Tibial nerve (tissue), 4 donors: ENCODE measurements at places on chromosomes 2 and 18. TPM values are rescaled to one million over a fixed set of nuclear protein-coding genes. Genes with fewer than 3 reads are reported as not detected.

- DNase-seq = no peak
These were observed 70.5 kb upstream of the RTN4 start for GRCh38 chr2:55120634-55121359.

DNA sequence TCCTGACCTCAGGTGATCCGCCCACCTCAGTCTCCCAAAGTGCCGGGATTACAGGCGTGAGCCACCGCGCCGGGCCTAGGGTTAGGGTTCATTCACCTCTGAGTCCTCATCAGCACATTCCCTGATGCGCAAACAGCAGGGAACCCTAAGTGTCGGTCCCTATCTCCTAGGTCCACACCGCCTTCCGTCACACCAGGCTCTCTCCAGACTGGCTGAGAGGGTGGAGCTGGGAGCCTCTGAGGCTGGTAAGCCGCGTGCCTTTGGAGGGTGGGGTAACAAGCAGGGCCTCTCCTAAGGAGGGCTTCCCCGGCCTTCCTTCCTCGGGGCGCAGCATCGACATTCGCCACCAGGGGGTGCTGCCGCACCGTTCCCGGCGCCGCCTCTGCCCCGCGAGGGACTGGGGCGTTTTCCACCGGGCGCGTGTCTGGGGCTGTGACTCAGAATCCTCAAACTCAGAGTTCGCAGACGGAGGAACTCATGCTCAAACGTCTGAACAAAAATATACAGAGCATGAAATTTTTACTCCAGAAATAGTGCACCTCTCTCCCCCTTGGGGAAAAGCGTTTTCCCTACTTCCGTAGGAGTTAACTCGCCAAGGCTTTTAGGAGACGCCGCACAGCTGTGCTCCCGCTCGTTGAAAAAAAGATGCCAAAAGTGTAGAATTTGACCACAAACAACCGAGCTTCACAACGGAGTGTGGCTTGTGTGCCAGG is 63.9 kb upstream of the ASAP2 start:
- peak; percentile 70 for DNase-seq

- DNase-seq = no peak
These were observed 123.0 kb upstream of the CCDC150 start for GRCh38 chr2:196516564-196516963.

DNA sequence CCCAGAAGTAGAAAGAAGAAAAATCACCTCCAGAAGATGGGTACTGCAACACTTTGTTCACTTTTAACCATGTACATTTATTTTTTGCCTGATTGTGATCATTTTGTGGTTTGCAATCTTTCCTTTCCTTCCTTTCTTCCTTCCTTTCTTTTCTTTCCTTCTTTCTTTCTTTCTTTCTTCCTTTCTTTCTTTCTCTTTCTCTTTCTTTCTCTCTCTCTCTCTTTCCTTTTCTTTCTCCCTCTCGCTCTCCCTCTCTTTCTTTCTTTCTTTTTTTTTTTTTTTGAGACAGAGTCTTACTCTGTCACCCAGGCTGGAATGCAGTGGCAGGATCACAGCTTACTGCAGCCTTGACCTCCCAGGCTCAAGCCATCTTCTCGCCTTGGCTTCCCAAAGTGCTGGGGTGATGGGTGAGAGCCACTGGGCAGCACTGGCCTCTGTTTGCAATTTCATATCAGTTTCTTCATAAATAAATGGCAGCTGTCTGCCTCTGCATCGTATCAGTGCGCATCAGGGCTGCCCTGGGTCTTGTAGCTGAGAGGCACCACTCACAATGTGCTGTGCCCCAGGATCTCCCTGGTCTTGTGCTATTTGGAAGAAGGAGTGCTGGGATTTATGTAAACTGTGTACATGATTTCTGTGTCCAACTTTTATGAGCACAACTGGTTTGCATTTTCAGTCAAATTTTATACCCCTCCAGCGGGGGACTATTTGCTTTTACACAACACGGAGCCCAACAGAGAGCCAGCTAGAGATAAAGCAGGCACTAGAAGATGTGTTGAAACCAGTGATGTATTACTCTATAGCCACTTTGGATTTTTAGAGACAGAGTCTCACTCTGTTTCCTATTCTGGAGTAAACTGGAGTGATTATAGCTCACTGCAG is 6.9 kb upstream of the LIMS2 start:
- DNase-seq = no peak

GRCh38 chr18:27856820-27857219 is 320.1 kb downstream of the CDH2 start:
- no peak for DNase-seq

The ACYP2 gene
- total RNA-seq = 24.5 TPM

DNA sequence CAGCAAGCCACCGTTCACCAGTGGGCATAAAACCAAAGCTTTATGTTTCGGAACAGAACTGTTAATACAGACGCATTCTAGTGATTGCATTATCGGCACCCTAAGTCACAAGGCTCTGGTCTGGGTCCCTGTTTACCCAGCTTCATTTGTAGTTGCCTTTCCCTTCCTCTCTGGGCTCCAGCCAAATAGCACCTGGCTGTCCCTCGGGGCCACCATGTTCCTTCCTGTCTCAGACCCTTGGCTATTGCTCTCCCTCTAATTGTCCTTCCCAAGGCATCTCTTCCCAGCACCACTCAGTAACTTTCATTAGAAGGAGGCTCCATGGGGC is 75.3 kb downstream of the SDC1 start:
- DNase-seq = no peak

The DTNA gene
- total RNA-seq = 58.3 TPM

GRCh38 chr2:241849616-241850543 is 8.8 kb downstream of the PDCD1 start:
- DNase-seq = no peak

The FEV gene
- not detected for total RNA-seq

- DNase-seq = peak; percentile 48
These were observed 725 bp upstream of the ANKRD53 start for GRCh38 chr2:70977605-70978205.

DNA sequence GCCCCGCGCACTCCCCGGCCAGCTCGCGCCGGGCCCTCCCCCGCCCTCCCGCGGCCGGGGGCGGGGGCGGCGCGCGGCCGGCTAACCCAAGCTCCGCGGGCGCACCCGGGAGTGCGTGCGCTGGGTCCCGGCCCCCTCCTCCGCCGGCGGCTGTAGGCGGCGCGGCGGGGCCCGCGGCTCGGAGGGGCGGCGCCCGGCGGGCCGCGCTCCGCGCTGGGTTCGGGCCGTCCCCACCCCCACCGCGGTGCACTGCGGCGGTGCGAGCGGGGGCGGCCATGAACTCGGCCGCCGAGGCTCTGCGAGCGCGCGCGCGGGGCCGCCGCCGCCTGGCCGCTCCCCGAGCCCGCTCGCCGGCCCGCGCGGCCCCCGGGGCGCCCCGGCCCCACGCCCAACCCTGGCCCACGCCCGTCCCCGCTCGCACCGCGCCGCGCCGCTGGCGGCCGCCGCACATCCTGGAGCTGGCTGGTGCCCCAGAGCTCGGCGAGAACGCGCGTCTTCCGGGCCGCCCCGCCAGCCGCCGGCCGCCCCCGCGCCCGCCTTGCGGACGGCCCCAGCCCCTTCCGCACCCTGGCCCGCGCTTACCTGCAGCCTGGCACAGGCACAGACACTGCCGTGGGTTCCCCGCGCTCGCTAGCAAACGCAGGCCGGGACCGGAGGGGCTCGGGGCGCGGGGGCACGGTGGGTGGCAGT is at the start of gene ZBTB14:
Gene ZBTB14, minus strand, starts transcription at position 496 of the 690 bp plus-strand sequence. CDS start 2,480 bp downstream, outside the sequence.
- DNase-seq = peak; percentile 8

The FECH gene
- total RNA-seq = 16.3 TPM

The DAW1 gene
- total RNA-seq = not detected

GRCh38 chr2:57885742-57886141 is 160.9 kb upstream of the VRK2 start:
- DNase-seq = no peak

The PAX3 gene
- not detected for total RNA-seq

GRCh38 chr2:43100883-43101662 is 125.3 kb downstream of the ZFP36L2 start:
- no peak for DNase-seq

- DNase-seq = no peak
These were observed 85.3 kb downstream of the ACVR1 start for GRCh38 chr2:157790780-157791179.

DNA sequence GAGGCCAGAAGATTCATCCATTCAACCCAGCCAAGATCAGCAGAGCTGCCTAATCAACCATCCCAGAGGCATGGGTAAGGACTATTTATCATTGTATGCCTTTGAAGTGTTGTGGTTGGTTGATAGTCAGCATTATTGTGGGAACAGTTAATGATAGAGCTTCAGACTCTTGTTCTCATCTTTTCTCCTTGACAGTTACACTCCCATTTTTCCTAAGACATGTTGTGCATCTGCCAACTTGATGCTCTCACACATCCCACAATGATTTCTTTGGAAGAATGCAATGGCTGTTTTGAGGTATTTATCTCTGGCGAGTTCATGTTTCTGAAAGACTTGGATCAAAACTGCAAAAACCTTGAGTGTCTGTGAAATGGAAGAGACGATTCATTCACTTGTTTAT is 55.4 kb downstream of the FASTKD2 start:
- DNase-seq = no peak

The SERPINB3 gene
- total RNA-seq = not detected

DNA sequence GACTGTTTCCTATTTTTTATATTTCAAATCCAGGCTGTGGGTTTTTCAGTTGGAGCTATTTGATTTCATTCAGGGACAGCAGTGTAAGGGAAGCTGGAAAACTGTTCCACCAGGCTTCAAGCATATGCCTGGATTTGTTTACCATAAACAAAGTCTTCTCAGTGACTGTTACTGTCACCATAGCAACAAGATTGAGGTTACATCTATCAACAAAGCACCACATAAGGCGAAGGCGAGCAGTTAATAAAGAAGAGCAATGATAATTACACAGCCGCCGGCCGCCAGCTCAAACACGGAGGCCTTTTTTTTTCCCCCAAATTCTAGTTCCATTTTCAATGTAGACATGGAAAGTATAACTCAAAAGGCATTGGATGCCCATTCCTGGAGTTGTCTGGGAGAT is 553.7 kb upstream of the SYT4 start:
- DNase-seq = no peak

- DNase-seq = no peak
These were observed 130.9 kb downstream of the UXS1 start for GRCh38 chr2:106063181-106063580.

- DNase-seq = no peak
These were observed 4.7 kb downstream of the DPYSL5 start for GRCh38 chr2:26852405-26853306.

DNA sequence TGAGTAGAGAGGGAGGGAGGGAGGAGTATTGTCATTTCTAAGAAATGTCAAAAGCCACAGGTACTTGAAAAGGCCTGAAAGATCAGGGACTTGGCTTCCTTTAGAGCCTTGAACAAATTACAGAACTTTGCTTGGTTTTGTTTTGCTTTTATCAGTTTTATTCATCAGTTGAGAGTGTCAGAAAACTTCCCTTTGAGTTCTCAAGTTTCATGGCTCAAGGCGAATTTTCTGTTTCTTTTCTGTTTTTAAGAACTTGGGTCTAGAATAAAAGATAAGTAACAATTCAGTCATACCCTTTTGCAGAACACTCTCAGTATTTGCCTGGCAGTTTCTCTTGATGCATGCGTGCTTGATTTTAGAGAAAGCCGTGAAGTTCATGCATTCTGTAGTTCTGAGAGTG is 531.9 kb downstream of the PARD3B start:
- DNase-seq = no peak

The ACOXL gene
- total RNA-seq = not detected

The FOXI3 gene
- not detected for total RNA-seq

DNA sequence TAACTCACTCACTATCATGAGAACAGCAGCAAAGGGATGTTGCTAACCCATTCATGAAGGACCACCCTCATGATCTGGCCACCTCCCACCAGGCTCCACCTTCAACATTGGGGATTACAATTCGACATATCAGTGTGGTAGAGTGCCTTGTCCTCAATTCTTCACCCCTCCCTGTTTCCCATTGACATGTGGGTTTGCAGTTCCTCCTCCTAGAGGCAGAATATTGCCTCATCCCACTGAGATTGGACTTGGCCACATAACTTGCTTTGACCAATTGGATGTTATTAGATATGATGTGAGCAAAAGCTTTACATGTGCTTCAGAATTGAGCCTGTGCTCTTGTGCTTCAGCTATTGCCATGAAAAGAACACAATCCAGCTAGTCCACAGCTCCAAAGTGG is 217.0 kb upstream of the CXCR4 start:
- DNase-seq = no peak

DNA sequence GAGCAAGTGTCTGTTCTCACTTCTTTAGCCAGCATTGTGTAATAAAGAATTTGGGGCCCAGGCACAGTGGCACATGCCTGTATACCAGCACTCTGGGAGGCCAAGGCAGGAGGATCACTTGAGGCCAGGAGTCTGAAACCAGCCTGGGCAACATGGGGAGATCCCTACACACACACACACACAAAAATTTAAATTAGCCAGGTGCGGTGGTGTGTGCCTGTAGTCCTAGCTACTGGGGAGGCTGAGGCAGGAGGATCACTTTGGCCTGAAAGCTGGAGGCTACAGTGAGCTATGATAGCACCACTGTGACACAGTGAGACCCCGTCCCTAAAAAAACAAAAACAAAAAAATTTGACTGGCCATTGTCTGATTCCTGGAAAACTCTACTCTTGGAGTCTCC is 8.3 kb downstream of the REV1 start:
- DNase-seq = no peak

The MYL1 gene
- total RNA-seq = not detected

DNA sequence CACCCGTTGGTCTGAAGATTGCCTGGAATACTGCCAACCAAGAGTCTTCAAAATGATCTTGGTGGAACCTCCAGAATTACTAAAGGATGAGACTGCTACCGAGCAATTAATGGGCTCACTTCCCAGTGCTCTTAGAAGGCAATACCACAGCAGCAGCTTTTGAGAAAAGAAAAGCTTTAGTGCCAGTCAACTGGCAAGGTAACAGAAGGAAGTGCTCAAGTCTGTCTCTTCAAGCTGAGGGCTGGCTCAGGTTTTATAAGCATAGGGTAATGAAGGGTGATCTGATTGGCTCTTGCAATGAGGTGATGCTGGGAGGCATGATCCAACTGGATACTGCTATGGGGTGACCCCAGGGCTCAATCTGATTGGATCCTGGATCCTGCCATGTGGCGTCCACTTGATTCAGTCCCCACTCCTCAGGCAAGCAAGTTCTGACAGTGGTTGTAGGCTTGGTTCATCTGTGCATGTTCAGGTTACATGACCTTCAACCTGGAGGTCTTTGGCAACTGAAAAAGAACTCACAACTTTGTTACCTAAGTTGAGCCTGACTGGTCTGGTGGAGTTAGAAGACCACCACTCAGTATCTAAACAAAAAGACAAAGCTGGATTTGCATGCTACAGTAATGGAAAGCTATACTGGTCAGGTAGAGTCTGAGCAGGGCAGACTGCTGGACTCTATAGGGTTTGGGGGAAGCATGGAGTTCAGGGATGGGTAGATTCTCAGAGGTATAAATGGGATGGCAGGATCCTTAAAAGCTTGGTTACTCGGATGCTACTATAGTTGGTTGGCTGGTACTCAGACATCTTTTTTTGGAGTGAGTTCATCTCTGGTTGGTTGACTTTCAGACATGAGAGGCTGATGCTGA is 14.0 kb upstream of the RIF1 start:
- no peak for DNase-seq
